ENCODE measurements at places on chromosomes 6 and 20.

DNA sequence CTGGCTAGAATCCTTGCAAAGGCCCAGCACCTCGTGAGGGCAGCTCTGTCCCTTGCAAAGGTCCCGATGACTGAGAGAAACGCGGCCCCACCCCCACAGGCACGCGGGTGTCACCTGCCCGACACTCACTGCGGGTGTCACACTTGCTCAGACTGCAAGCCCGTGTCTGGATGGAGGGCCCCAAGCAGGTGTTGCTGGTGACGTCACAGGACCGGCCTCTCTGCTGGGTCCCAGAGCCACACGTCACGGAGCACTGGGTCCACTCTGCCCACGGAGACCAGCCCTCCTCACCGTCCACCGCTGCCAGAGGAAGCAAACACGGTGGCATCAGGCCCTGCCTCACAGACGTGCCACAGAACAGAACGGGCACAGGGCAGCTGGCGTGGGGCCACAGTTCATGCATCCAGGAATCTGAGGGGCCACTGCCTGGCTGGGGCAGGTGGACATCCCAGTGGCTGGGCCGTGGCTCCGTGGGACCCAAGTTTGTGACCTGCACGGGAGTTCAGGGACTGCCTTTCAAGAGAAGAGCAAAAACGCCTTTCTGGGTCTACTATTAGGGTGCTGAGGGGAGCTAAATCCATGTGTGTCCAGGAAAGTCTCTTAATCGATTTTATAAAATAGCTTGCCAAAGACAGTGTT, 16.0 kb downstream of the THBS2 start:
- no peak for DNase-seq

GRCh38 chr6:13522656-13523055, 35.3 kb upstream of the GFOD1 start:
- no peak for DNase-seq

DNA sequence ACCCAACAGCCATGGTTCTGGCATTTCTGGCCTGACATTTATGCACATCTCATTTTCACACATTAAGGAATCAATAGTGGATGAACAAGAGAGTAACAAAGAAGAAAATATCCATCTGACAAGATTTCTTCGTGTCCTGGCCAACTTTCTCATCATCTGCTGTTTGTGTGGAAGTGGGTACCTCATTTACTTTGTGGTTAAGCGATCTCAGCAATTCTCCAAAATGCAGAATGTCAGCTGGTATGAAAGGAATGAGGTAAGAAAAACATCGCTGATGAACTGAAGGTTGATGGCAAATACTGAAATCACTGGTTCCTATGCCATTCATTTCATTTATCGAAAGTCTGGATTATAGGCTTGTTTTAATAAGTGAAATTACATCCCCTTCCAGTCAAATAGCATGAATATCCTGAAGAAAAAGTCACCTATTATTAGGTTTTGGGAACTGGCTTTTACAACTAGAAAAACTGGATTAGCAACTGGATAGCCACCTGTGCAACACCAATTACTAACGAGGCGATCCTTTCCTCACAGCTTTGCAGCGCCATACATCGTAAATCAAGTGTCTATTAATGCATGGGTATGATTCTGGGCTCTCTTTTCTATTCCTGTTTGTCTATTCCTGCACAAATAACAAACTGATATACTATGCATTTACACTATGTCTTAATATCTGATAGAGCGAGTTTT, 50.2 kb upstream of the NOP56 start:
- no peak for DNase-seq

DNA sequence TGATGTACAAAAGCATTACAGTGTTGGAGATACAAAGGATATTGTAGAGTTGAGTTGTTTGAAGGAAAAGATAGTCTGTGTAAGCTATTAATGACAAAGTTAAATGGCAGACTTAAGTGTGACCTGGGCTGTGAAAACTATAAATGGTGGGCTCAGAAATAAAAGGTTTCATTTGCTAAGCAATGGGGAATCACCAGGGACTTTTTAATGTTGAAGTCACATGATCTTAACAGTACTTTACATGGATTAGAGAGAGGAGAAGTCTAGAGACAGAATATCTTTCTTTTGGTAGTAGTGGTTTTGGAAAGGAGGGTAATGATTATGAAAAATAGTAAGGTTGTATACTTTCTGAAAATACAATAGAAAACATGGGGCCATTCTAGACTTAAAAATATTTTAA, 67.1 kb downstream of the SCAF8 start:
- DNase-seq = no peak

DNA sequence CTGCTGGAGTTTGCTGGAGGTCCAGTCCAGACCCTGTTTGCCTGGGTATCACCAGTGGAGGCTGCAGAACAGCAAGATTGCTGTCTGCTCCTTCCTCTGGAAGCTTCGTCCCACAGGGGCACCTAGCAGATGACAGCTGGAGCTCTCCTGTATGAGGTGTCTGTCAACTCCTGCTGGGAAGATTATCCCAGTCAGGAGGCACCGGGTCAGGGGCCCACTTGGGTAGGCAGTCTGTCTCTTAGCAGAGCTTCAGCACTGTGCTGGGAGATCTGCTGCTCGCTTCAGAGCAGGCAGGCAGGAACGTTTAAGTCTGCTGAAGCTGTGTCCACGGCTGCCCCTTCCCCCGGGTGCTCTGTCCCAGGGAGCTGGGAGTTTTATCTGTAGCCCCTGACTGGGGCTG, 96.8 kb upstream of the SLC35F1 start:
- DNase-seq = no peak

DNA sequence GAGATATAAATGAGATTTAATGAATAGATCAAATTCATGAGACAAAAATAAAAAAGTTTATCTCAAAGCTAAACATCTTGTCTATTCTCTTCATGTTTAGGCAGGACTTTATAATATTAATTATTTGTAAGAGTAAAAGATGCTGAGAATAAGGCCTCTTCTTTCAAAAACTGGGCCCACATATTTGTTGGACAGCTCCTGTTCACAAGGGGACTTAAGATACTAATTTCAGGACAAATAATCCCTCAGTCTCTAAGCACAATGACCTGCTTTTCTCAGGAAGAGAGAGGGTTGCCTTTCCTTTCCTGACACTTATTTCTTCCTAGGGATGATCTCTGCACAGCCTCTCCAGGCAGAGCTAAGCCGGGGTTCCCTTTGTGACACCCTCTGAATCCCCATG, 43.3 kb downstream of the NOX3 start:
- no peak for DNase-seq

DNA sequence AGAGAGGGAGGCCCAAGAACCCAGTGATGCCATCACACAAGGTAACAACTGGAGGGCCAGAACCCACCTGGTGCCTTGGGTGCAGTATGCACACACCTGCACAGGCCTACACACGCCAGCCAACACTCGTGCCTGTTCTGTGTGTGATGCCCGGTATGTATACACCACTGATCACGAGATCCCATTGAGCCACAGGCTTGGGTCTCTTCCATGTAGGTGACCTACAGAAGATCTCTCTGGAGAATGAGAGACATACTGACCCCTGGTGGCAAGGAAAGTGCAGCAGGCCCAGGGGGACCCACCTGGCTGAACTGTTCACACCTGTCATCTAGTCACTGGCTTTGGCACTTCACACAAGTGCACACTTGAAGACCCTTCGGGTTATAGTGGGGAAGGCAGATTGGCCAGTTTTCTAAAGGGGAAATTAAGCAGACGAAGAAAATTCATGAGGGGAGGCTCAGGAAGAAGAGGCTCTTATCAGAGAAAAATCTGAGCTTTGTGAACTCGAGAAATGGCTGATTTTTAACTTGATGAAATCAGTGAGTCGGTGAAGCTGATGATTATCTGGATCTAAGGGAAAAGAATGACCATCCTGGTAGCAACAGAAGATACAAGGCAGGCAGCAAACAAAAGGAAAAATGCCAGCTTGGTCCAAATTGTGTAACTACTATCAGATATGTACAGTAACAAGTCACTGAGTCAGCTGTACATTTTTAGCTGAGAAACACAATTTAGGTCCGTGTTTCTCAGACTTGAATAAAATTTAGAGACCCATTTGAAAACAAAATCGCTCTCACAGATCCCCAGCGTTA, 69.1 kb upstream of the PBOV1 start:
- no peak for DNase-seq

GRCh38 chr6:54730767-54731630, 115.6 kb upstream of the FAM83B start:
- DNase-seq = no peak

DNA sequence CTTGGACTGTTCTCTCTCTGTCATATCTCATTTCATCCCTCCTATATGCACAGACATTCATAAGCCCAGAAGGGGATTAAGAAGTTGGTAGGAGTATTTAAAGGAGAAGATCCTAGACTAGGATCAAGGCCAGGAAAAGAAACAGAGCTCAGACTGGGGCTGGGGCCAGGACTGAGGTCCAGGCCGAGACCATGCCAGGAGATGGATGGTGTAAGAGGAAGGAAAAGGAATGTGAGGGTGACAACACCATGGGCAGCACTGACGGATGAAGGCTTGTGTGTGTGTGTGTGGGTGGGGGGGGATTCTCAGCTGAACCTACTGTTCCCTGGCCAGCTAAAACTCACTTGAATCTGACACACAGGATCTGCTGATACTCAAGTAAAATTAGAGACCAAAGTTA, 182.1 kb downstream of the KIF6 start:
- DNase-seq = no peak

GRCh38 chr20:62472138-62472940, 3.5 kb downstream of the GATA5 start:
- DNase-seq = no peak

DNA sequence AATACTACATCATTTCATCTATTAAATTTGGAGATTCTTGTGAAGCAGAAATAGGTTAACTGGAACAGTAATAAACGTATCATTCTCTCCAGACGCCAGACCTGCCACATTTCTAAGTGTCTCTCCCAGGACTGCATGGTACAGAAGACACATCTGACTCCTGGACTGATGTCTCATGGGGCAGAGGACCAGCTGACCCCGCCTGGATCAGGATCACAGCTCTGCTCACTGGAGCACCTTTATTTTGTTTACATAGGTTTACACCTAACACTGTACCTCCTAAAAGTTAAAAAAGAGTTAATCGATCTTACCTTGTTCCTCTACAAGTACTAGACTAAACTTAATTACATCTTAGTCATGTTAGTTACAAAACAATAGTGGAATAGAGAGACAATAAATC, 11.2 kb downstream of the OVOL2 start:
- DNase-seq = no peak

- no peak for DNase-seq
These were observed 4.9 kb downstream of the TAP2 start for GRCh38 chr6:32833664-32834063.

- DNase-seq = no peak
These were observed 6.3 kb upstream of the ZKSCAN8 start for GRCh38 chr6:28135393-28135792.

DNA sequence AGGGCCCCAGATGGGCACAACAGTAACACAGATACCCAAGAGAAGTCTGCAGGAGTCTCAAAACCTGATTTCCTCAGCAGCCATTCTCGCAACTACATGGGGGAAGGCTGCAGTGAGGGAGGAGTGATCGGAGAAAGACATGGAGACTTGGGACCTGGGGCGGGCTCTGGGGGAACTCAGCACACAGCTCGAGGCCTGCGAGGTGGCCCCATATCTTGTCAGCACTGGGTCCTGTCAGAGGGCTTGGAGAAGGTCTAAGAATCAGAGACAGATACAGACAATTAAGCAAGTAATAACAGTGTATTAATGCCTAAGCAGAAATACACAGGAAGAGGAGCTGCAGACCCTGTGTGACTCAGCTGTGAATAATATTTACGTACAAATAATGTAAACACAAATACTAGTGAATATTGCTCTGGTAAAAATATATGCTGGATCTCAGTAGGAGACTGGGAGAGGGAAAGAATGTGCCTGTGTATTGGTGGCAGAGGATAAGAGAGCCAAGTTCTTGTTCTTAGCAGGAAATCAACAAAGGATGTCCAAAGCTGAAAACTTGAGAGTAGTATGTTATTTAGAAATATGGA, 336.2 kb downstream of the ZFAND3 start:
- DNase-seq = no peak

DNA sequence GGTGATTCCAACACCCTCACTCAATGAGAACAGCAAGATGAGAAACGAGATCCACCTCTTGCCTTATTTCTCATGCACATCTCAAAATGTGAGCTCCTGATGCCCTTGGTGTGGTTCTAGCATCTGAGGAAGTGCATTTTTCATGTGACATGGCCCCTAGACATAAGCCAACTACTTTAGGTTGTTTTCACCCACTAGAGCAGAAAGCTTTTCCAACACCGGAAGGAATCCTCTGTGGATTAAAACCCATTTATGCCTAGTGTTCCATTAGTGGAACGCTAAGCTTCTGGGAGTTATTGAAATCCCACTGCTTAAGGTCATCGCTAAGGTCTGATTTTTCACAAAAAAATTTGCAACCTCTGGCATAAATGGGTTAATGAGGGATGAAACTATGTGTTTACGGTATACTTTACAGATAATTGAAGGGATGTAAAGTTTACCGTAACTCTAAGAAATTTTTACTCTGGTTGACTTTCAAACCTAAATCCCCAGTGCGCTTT, 24.0 kb downstream of the CYP24A1 start:
- DNase-seq = no peak

DNA sequence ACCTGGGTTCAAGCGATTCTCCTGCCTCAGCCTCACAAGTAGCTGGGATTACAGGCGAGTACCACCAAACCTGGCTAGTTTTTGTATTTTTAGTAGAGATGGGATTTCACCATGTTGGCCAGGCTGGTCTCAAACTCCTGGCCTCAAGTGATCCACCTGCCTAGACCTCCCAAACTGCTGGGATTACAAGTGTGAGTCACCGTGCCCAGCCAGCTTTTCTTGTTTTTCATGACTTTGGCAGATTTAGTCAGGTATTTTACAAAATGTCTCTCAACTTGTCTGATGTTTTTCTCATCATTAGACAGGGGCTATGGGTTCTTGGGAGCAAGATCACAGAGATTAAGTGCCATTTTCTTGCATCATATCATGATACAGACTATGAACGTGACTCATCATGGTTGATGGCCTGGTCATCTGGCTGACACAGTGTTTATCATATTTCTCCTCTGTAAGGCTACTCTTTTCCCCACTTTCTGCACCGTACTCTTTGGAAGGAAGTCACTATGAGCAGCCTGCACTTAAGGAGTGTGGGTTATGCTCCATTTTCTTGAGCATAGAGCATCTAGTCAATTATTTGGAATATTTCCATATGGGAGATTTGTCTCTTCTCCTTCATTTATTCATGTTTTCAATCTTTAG, 67.8 kb downstream of the RNF182 start:
- DNase-seq = no peak

DNA sequence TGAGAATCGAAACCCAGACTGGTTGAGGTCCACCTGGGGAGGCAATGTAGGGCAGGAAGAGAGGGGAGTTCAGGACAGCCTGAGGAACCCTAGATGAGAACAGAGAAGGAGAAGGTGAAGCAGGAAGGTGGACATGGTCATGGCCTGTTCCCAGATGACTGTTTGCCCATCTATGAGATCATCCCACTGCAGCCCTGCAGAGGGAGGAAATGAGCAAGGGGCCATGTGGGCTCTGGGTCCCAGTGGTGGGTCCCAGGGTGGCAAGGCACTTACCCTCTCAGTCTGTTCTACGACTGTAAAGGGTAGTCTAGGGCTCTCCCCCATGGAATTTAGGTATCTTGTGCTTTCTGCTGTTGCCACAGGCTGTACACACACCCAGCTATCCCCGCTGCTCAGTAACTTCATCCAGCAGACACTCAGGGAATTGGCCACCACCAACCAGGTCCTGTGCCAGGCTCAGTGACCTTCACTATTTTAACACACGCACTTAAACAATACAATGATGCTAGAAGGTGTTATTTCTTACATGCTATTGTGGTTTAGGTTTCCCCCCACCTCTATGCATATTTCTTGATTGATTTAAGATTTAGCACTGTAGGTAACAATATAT, 89.8 kb downstream of the TOX2 start:
- DNase-seq = no peak

- DNase-seq = no peak
These were observed 34.7 kb upstream of the CTAGE9 start for GRCh38 chr6:131745476-131745875.

Measured in stimulated activated CD4-positive, alpha-beta T cell treated with anti-CD3 and anti-CD28 coated beads, Interleukin-15, amount 100 ng/mL, for 1 hour (primary cell).